ENCODE measurements at places on chromosomes 3 and 15.

GRCh38 chr3:178284181-178284580 is 252.1 kb upstream of the KCNMB2 start:
- no peak for DNase-seq

DNA sequence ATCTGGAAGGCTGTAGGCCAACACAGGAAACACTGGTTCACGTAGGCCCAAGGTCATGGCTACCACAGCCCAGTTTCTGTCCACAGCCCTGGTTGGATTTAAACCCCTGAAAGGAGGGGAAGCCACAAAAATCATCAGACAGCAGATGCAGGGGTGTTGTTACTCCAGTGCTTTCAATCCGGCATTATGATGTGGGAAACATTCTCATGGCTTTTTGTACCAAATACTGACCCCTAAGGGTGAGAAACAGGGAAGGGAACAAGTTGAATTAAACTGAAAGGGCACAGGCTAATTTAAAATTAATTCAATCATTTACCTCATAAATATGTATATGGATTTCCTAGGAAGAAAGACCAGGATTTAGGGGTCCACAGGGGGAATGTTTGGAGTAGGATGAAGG is 375.6 kb downstream of the CTNNB1 start:
- DNase-seq, result no peak

DNA sequence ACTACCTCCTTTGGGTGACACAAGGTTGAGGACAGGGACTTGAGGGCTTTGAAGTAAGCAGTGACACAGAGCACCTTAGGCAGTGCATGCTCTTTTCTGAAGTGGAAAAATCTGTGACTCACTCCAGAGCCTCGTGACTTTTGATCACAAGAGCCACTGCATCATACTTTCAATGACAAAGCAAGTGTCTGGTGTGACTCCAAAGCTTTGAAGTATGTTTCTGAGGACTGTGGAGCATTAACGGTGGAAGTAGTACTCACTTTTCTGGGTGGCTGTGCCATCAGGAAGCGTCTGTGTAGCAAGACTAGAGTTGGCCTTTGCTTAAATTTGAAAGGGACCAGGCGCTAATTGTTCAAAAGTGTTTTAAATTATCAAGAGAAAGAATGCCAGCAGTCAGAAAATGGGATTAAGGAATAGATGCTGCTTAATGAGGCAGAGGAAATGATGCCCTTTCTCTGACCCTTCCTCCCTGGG is 210.7 kb upstream of the TRIM42 start:
- DNase-seq, result peak; percentile 25

GRCh38 chr3:196559826-196560225 is 8.5 kb downstream of the WDR53 start:
- DNase-seq, result peak; percentile 46

DNA sequence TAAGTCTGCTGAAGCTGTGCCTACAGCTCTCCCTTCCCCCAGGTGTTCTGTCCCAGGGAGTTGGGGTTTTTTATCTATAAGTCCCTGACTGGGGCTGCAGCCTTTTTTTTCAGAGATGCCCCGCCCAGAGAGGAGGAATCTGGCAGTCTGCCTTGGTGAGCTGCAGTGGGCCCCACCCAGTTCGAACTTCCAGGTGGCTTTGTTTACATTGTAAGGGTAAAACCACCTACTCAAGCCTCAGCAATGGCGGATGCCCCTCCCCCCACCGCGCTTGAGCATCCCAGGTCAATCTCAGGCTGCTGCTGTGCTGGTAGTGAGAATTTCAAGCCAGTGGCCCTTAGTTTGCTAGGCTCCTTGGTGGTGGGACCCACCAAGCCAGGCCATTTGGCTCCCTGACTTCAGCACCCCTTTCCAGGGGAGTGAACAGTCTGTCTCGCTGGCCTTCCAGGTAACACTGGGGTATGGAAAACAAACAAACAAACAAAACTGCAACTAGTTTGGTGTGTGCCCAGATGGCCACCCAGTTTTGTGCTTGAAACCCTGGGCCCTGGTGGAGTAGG is 189.4 kb downstream of the MFSD1 start:
- DNase-seq, result no peak

GRCh38 chr3:106197532-106198194 is 328.9 kb upstream of the CBLB start:
- no peak for DNase-seq
